GM12878 (cell line): ENCODE measurements at places on chromosomes 7 and 10.

DNA sequence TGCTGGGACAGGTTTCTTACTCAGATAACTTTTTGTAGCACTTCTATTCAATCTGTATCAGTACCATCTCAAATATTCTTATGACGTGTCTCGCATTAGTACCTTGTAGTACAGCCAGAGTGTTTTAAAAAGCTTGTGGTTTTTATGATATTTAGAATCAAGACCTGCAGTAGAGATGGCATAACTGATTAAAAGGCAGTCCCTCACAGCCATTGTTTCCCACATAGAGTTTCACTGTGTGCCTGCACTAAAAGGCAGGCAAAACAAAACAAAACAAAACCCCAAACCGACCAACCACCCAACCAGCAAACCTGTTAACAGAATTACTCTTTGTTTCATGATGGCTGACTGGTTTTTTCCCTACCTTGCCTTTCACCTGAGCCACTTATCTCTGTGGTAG is 221.3 kb upstream of the DGKB start:
- no peaks in the 10 kb centered on the region for H3K27me3 ChIP-seq
- no peak for DNase-seq
- no peak overlapping the region for H3K27ac ChIP-seq
- no peaks in the 10 kb centered on the region for H3K4me1 ChIP-seq
- H3K4me3 ChIP-seq = no peak overlapping the region

DNA sequence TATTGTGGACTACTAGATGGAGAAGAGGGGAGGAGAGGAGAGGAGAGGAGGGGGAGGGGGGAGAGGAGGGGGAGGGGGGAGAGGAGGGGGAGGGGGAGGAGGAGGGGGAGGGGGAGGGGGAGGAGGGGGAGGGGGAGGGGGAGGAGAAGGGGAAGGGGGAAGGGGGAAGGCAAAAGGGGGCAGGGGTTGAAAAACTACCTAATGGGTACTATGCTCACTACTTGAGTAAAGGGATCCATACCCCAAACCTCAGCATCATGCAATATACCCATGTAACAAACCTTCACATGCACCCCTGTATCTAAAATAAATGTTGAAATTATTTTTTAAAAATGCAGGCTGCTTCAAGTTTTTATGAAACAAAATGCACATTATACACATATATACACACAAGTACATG is 15.1 kb upstream of the LMOD2 start:
- no peak overlapping the region for H3K27ac ChIP-seq
- no peak for DNase-seq
- no peaks in the 10 kb centered on the region for H3K4me1 ChIP-seq

- H3K4me3 ChIP-seq = no peak overlapping the region
- no peaks in the 10 kb centered on the region for H3K27me3 ChIP-seq
- DNase-seq = no peak
- H3K36me3 ChIP-seq = no peaks in the 10 kb centered on the region
- H3K4me1 ChIP-seq = no peaks in the 10 kb centered on the region
These were observed 10.0 kb upstream of the INPP5F start for GRCh38 chr10:119715628-119716505.

DNA sequence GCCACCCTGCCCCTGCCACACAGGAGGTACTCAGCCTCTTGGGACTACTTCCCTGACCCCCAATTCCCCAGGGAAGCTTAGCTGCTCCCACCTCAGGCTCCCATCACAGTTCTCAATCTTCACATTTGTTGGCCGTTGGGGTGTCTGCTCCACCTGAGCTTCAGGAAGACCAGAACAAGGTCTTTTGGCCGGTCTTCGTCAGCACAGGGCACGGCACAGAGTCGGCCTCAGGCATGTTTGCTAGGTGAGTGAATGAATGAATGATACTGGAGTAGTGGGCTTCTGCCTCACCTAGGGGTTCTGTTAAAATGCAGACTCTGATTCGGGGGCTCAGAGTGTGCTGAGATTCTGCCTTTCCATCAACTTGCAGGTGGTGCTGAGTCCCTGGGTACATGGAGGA is 20.3 kb downstream of the GPRIN2 start:
- no peak overlapping the region for H3K27ac ChIP-seq
- H3K4me3 ChIP-seq = no peak overlapping the region
- H3K36me3 ChIP-seq = no peaks in the 10 kb centered on the region
- DNase-seq = no peak
- 0 out of 2 replicates have a peak, but pooled peaks cover 2% of the 10 kb centered on the region for H3K27me3 ChIP-seq
- H3K4me1 ChIP-seq = no peaks in the 10 kb centered on the region

DNA sequence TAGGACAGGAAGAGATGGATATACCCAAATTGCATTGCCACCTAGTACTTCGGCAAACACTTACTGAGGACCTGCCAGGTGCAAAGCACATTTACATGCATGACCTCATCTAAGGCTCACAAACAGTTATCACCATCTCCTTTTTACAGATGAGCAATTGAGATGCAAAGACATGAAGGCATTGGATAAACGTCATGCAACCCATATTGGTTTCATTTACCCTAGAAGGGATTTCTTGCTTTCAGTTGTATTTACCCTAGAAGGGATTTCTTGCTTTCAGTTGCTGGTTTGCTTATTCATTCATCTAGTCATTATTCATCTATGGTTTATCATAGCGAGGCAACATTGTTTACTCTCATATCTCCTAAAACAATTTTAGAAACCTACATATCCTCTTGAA is 52.2 kb downstream of the STEAP1B start:
- H3K27ac ChIP-seq = peak overlapping the region; percentile 35
- peak; percentile 88 for DNase-seq
- no peak overlapping the region for H3K4me3 ChIP-seq
- peaks cover 42% of the 10 kb centered on the region for H3K4me1 ChIP-seq

DNA sequence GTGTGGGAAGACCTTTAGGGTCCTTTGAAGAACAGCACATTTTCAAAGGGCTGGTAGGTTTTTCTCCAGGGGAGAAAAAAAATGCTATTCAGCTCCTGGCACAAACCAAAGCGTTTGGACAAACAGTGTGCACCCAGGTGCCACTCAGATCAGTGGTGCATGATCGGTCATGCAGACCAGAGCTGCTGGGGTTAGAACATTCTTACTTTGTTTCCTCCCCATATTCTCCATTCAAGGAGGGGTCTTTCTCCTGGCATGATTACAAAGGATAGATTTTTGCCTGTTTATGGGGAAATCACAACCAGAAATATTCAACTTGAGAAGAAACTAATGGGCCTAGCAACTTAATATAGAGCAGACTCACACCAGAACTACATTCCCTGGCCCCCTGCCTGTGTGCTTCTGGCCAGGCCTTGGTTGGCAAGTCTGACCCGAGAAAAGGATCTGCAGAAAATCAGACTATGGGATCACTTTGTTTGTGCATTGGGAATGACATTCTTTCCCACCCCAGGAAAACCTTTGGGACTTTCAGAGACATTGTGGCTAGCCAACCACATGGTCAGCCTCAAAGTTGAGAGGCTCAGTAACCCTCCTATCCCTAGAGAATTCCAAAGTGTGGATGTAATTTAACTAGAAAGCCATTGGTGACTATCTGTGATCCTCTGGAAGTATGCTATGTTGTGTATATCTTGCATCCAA is 82.3 kb upstream of the FGL2 start:
- H3K27ac ChIP-seq = no peak overlapping the region
- no peaks in the 10 kb centered on the region for H3K27me3 ChIP-seq
- no peaks in the 10 kb centered on the region for H3K36me3 ChIP-seq
- no peak overlapping the region for H3K4me3 ChIP-seq
- no peaks in the 10 kb centered on the region for H3K4me1 ChIP-seq
- no peak for DNase-seq

- DNase-seq = no peak
- no peaks in the 10 kb centered on the region for H3K36me3 ChIP-seq
- no peak overlapping the region for H3K4me3 ChIP-seq
- H3K4me1 ChIP-seq = peaks cover 56% of the 10 kb centered on the region
- H3K27me3 ChIP-seq = no peaks in the 10 kb centered on the region
- H3K27ac ChIP-seq = peak overlapping the region; percentile 68
These were observed 123.6 kb downstream of the CXCL12 start for GRCh38 chr10:44261296-44261695.

DNA sequence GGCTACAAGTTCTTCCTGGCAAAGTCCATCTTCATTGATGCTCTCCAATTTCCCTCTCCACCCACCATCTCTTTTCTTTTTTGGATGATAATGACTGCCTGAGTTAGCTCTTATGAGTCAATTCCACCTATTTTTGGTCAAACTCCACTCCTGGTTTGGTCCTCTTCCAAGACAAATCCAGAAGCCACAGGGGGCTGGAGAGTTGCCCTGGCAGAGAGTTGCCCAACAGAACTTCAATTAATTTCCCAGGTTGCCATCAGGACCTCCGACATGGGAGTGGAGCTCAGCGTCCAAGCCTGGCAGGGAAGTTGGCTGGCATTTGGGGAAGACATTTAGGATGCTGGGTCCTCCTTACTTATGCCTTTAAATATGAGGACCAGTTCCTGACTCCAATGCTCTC is 29.2 kb upstream of the KCNMA1 start:
- no peak overlapping the region for H3K4me3 ChIP-seq
- peaks cover 13% of the 10 kb centered on the region for H3K4me1 ChIP-seq
- no peak for DNase-seq

- H3K27me3 ChIP-seq = no peaks in the 10 kb centered on the region
- no peak overlapping the region for H3K4me3 ChIP-seq
- no peak overlapping the region for H3K27ac ChIP-seq
- H3K4me1 ChIP-seq = peaks cover 3% of the 10 kb centered on the region; the same call in 1 of the 2 replicates
- peak; percentile 9 for DNase-seq
These were observed 233.3 kb downstream of the LRRN3 start for GRCh38 chr7:111324228-111324627.

GRCh38 chr7:28408105-28408959 is 4.0 kb upstream of the CREB5 start:
- no peak overlapping the region for H3K4me3 ChIP-seq
- no peaks in the 10 kb centered on the region for H3K36me3 ChIP-seq
- no peak for DNase-seq
- no peaks in the 10 kb centered on the region for H3K27me3 ChIP-seq
- H3K27ac ChIP-seq = no peak overlapping the region

DNA sequence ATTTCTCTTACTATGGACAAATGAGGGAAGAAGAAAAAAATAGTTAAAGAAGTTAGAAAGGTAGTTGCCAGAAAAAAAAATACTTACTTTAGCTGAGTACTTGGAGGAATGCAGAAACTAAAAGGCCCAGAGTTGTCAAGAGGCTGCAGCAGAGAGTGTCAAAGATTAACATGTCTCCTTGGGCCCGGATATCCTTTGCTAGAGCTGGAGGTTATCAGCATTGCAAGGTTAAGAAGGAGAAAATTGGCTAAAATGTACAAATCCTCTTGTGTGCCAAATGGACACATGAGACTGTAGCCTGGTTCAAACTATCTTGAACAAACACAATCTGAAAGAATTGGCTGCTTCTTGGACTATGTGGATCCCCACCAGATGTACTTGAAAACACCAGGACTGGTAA is 377.0 kb downstream of the SEMA3D start:
- DNase-seq = no peak
- H3K27ac ChIP-seq = no peak overlapping the region
- no peaks in the 10 kb centered on the region for H3K36me3 ChIP-seq

DNA sequence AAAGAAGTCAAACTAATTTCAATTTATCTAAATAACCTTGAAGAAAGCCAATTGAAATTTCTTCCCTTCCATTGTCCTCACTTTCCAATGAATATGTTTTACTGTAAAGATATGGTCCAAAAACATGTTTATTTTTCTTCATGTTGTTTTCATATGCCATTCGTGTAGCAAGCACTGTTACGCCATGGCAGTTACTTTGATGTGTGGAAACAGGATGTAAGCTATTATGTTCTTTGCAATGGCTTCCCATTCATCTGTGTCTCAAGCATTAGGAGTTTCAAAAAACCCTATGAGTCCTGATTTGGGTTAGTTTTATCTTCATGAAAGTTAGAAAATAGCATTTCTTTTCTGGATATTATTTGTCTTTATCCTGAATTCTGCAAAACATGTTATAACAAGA is 31.0 kb downstream of the GPR141 start:
- no peak overlapping the region for H3K27ac ChIP-seq
- DNase-seq = no peak
- peaks cover 14% of the 10 kb centered on the region for H3K4me1 ChIP-seq
- H3K36me3 ChIP-seq = no peaks in the 10 kb centered on the region
- no peak overlapping the region for H3K4me3 ChIP-seq

DNA sequence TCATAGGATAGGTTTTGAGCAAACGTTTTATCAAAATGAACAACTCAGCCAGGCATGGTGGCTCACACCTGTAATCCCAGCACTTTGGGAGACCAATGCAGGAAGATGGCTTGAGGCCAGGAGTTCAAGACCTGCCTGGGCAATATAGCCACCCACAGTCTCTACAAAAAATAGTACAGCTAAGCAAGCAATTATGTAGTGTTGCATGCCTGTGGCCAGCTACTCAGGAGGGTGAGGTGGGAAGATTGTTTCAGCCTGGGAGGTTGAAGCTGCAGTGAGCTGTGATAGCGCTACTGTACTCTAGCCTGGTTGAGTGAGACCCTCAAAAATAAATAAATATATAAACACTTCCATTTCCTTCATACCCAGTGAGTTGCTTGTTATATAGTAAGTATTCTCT is 67.1 kb downstream of the LSMEM1 start:
- H3K4me1 ChIP-seq = no peaks in the 10 kb centered on the region
- H3K27me3 ChIP-seq = no peaks in the 10 kb centered on the region; the same call in 1 of the 2 replicates
- H3K27ac ChIP-seq = no peak overlapping the region
- H3K36me3 ChIP-seq = no peaks in the 10 kb centered on the region
- no peak for DNase-seq
- H3K4me3 ChIP-seq = no peak overlapping the region

- DNase-seq = no peak
- no peak overlapping the region for H3K27ac ChIP-seq
- H3K27me3 ChIP-seq = no peaks in the 10 kb centered on the region
- H3K4me3 ChIP-seq = no peak overlapping the region
- H3K4me1 ChIP-seq = no peaks in the 10 kb centered on the region
These were observed 82.0 kb upstream of the PDZD8 start for GRCh38 chr10:117457071-117457810.

- H3K27ac ChIP-seq = no peak overlapping the region
- H3K27me3 ChIP-seq = no peaks in the 10 kb centered on the region
- no peaks in the 10 kb centered on the region for H3K4me1 ChIP-seq
- H3K4me3 ChIP-seq = no peak overlapping the region
These were observed 11.1 kb upstream of the INA start for GRCh38 chr10:103265717-103266329.
